Activated naive CD8-positive, alpha-beta T cell treated with anti-CD3 and anti-CD28 coated beads for 36 hours (primary cell): ENCODE measurements at places on chromosomes 7 and 10. TPM values are rescaled to one million over a fixed set of nuclear protein-coding genes. Genes with fewer than 3 reads are reported as not detected.

- peaks cover 18% of the 10 kb centered on the region for H3K36me3 ChIP-seq
- H3K27me3 ChIP-seq = no peaks in the 10 kb centered on the region
- DNase-seq = no peak
- H3K27ac ChIP-seq = no peak overlapping the region
- peaks cover 6% of the 10 kb centered on the region for H3K4me1 ChIP-seq
- H3K4me3 ChIP-seq = no peak overlapping the region
Observed at GRCh38 chr7:137960020-137960419, 41.9 kb downstream of the CREB3L2 start.

GRCh38 chr7:102189756-102190155 is 96.9 kb upstream of the SH2B2 start:
- H3K4me3 ChIP-seq = no peak overlapping the region
- DNase-seq = no peak

GRCh38 chr7:87510411-87510875 is 35.0 kb upstream of the ABCB4 start:
- no peaks in the 10 kb centered on the region for H3K27me3 ChIP-seq
- DNase-seq = no peak
- H3K4me1 ChIP-seq = peaks cover 2% of the 10 kb centered on the region
- H3K36me3 ChIP-seq = peaks cover 6% of the 10 kb centered on the region
- no peak overlapping the region for H3K27ac ChIP-seq

The GBX1 gene
- not detected for total RNA-seq

- H3K36me3 ChIP-seq = peaks cover 6% of the 10 kb centered on the region
- no peak overlapping the region for H3K27ac ChIP-seq
- peaks cover 48% of the 10 kb centered on the region for H3K4me1 ChIP-seq
- no peak overlapping the region for H3K4me3 ChIP-seq
Observed at GRCh38 chr7:150361402-150361801, 7.2 kb upstream of the REPIN1 start.

The C1QL3 gene
- total RNA-seq = 0.16 TPM

DNA sequence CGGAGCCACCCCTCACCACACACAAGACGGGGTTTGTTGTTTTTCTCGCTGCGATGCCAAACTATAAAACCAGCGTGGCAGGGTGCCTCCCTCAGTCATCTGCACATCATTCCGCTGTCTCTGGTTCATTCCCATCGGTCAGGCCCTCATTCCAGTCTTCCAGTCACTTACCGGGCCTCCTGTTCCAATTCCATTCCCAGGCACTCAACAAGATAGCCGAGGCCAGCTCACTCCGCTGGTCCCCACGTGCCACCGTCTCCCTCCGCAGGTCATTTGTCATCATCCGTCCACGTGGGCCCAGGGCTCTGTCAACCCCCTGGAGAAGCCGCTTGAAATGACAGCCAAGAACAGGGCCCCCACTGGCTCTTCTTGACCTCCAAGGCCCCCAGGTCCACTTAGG is 6.1 kb upstream of the TMEM184A start:
- no peak for DNase-seq
- no peak overlapping the region for H3K4me3 ChIP-seq
- no peak overlapping the region for H3K27ac ChIP-seq
- no peaks in the 10 kb centered on the region for H3K4me1 ChIP-seq

DNA sequence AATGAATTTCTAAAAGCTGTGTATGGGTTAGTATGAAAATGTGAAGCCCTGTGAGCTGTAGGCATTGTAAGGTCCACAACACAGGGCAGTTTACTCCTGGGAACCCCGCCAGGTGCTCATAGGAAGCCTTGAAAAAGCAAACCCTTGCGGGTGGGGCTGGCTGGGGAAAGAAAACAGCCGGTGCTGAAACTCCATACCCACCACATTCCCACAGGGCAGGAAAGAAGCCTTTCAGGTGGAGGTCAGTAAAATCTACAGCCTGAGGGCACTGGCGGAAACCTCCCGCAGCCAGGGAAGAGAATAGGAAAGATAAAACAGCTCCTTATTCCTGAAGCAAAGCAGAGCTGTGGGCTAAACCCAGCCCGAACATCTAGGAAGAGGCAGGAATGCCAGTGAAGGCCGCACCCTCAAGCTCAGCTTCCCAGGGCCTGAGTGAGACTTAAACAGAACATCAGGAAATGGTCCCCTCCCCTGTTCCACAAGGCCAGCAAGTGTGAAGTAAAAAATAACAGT is 34.7 kb downstream of the PODXL start:
- no peak for DNase-seq
- H3K4me3 ChIP-seq = no peak overlapping the region
- peaks cover 7% of the 10 kb centered on the region for H3K27me3 ChIP-seq
- H3K27ac ChIP-seq = no peak overlapping the region
- H3K4me1 ChIP-seq = peaks cover 10% of the 10 kb centered on the region
- no peaks in the 10 kb centered on the region for H3K36me3 ChIP-seq

DNA sequence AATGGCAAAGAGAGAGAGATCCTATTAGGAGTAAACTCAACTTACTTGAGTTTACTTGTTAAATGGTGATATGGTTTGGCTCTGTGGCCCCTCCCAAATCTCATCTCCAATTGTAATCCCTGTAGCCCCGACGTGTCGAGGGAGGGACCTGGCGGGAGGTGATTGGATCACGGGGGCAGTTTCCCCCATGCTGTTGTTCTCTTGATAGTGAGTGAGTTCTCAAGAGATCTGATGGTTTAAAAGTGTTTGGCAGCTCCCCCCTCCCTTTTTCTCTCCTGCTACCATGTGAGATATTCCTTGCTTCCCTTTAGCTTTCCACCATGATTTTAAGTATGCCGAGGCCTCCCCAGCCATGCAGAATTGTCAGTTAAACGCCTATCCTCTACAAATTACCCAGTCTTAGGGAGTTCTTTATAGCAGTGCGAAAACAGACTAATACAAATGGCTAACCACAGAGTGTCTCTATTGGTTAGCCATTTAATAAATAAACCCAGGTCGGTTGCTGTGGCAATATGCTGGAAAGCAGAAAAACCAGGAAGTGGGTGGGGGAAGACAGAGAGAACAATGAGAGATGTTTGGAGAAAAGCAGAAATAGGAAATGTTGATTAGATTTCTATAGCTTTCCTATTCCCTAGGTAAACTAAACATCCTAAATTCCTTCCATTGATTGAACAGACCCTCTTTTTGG is 3.0 kb upstream of the STMP1 start:
- H3K4me1 ChIP-seq = peaks cover 17% of the 10 kb centered on the region
- no peak overlapping the region for H3K27ac ChIP-seq
- DNase-seq = no peak
- no peak overlapping the region for H3K4me3 ChIP-seq
- H3K36me3 ChIP-seq = peaks cover 8% of the 10 kb centered on the region

DNA sequence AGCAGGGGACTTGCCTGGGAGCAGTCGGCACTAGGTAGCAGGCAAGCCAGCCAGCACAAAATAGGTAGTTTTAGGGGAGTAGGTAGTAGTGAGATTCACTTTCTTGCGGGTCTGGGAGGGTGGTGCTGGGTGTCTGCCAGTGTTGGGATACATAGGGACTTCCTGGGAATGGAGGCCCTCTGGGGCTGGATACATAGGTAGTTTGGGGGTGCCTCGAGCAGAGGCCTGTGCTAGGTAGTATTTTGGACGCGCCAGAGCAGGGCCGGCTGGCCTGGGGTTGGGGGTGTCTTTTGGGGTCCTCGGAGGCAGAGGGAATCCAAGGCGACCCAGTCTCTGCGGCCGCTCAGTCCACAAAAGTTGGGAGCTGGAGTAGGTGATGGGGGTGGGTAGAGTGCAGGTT is 2.0 kb upstream of the HOXA3 start:
- no peak overlapping the region for H3K4me3 ChIP-seq
- H3K36me3 ChIP-seq = peaks cover 2% of the 10 kb centered on the region
- no peak overlapping the region for H3K27ac ChIP-seq
